ENCODE measurements at places on chromosomes 4 and X.

- no peak for DNase-seq
Observed at GRCh38 chr4:52883183-52883621, 21.1 kb downstream of the RASL11B start.

- no peak for DNase-seq
Observed at GRCh38 chr4:98659741-98660462, 1.5 kb upstream of the TSPAN5 start.

- DNase-seq: no peak
Observed at GRCh38 chrX:55480390-55481062, 9.1 kb downstream of the USP51 start.

GRCh38 chr4:56880572-56880971 lies 27.1 kb upstream of the REST start:
- DNase-seq: no peak

DNA sequence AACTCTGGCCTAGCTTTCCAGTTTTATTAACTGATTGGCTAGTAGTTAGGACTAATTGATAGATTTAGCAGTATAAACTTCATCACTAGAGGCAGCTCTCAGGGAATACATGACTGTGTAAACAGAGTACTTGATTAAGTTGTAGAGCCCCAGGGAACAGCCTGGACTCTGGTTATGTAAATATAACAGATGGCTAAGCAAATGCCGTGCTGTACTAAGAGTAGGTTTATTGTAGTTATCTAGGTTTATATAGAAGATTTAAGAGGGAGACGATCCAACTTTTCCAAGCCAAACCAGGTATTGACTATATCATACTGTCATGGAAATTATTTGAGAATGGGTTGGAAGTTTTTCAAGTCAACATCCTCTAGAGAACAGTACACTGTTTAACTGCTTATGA lies 463.4 kb upstream of the GRID2 start:
- no peak for DNase-seq

Measured in NCI-H774 (cell line).